ENCODE measurements at places on chromosomes 7 and 10.

DNA sequence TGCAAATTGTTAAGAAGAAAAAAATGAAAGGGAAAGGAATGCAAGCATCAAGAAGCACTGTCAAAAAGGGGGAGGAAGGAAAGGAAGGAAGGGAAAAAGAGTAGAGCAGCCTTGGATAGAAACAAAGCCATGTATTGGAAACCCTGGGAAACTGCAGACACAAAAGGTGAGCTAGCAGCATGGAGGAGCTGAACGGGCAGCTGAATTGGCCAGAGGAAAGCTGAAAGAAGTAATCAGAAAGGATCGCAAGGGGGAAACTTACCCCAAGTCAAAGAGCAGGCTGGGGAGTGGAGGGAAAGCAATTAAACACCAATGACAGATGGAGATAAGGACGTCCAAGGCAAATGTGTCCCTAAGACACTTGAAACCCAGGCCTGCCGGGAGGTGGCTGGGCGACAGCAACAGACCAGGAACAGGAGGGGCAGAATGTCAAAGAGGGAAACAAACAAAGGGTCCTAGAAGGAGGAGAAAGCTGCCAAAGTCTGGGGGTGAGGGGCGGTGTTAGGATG lies 93.8 kb upstream of the SVIL start:
- no peak for DNase-seq

DNA sequence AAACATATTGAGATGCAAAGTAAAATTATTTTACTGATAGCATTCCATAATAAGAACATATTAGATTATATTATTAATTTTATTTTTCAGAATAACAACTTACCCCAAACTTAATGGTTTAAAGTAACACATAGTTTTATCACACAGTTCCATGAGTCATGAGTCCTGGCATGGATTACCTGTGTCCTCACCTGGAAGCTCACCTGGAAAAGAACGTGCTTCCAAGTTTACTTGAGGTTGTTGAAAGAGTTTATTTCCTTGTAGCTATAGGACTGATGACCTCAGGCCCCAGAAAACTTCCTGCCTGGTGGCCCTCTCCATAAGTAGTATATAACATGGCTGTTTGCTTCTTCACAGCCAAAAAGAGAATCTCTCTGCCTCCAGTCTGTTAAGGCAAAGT lies 254.6 kb downstream of the TFEC start:
- DNase-seq: no peak

DNA sequence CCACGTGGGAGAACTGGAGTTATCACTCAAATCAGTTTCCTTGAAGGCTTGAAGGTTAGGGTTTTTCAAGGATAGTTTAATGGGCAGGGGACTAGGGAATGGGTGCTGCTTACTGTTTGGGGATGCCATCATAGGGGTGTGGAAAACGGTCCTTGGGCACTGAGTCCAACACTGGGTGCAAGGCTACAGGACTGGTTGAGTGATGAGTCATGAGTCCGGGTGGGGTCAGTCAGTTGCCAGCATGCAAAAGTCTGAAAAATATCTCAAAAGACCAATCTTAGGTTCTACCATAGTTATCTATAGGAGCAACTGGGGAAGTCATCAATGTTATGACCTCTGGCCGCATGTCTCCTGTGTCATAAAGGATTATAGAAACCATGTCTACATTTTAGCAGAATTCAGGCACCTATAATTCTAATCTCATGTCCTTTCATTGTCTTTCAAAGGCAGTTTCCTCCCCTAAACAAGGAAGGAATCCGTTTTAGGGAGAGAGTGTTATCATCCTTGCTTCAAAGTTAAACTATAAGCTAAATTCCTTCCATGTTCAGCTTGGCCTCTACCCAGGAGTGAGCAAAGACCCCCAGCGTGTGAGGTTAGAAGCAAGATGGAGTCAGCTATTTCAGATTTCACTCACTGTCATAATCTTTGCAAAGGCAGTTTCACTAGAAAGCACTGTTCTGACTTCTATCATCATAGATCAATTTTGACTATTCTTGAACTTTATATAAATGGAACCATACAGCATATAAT lies 94.5 kb downstream of the COL26A1 start:
- DNase-seq: no peak

DNA sequence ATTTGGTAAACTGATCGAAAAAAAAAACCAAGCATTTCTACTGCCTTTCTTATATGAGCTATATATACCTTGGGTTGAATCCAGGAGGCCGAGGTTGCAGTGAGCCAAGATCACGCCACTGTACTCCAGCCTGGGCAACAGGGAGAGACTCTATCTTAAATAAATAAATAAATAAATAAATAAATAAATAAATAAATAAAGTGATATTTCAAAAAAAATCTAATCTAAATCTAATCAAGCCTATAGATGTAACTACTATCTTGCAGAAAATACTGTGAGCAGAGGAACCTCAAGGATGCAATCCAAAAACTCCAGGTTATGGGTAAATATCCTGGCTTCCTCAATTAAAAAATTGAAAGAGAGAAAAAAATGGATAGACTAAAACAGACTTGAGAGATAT lies 71.2 kb upstream of the SLF2 start:
- DNase-seq: no peak

- no peak for DNase-seq
Observed at GRCh38 chr7:37093257-37093656, 355.4 kb downstream of the ELMO1 start.

DNA sequence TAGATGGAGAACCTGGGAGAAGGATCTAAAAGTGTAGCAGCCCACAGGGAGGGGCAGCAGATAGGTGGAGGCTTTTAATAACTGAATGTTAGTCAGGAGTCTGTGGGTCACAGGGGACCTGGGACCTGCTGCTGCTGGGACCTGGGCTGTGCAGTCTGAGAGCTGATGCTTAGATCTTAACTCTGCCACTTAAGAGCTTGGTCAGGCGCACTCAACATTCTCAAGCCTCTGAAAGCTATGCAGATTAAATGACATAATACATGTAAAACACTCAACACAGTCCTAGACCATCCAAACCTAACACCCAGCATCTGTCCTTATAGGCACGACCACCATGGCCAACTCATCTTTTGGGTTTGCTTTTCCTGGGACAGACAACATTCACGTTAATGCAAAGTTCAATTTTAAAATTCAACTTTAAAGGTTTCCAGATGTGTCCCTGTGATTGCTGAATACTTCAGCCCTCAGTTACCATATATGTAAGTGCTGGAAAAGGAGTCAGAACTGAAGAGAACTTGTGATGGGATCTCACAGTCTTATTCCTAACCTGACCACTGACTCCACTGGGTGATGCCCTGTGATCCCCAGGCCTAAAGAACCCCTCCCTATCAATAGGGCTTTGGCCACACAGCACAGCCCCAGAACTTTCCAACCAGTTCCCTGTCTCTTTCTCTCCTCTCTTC lies 321.0 kb downstream of the PLXNA4 start:
- DNase-seq: no peak

Data from LHCN-M2 (cell line).